ENCODE measurements at places on chromosomes 16 and 17.
A peak's percentile ranks its signal among the peaks of the same experiment; 100 is the strongest.

DNA sequence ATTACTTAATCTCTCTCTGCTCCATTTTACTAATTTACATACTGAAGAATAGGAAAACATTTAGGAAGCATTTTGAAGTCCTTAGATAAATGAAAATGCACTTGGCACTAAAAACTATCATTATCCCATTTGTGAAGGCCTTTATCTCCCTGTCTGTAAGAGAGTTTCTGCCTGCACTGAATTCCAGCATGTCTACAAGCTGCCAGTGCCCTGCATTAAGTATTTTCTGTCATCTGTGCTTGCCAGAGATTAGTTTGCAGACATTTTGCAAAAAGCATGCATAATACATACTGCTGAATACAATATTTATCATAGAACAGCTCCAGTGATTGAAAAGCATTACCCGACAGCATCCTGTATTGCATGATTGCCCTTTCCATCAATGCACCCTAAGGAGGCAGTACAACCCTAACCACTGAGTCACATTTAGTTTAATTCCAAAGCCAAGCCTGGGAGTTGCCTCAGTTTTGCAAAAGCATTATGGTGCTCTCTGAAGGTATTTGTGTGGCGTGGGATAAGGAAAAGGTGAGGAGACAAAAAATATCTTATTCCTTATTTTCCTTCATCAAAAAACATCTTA lies 280.2 kb upstream of the TOM1L1 start:
- DNase-seq: no peak

GRCh38 chr17:16464303-16465051 lies 27.5 kb downstream of the LRRC75A start:
- DNase-seq: no peak

DNA sequence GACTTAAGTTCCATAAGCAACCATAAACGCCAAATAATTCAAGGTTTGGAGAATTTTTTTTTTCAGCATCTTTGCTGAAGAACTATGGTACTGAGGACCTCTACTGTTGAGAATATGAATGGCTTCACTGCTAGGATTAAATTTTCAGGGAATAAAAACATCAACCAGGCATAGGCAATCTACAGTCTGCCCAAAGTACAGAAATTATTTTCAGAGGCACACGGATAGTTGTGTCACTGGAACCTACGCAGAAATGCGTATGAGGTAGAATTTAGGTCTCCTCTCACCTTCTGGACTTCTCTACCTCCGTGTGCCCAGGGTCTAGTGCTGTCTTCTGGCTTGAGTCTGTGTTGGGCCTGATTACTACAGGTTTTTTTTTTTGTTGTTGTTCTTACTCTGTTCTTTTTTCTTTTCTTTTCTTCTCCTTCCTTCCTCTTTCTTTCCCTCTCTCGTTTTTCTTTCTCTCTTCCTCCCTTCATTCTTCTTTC lies 39.7 kb downstream of the NACA2 start:
- no peak for DNase-seq

DNA sequence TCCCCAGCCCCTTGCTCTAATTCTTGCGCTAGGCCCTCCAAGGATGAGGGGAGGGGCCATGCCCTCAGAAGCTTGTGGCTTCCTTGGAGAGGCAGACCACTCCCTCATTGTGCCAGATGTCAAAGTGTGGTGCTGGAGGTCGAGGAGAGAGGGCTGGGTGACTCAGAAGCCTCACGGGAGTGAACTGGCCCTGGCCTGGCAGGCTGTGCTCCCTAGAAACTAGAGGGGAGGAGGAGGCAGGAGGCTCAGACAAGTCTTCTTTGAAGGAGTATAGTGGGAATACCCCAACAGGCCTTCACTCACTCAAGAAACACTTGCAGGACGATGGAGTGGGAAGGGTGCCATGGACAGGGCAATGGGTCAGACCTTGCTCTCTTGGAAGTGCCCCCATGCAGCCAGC lies 18.5 kb downstream of the ANKRD40 start:
- no peak for DNase-seq

DNA sequence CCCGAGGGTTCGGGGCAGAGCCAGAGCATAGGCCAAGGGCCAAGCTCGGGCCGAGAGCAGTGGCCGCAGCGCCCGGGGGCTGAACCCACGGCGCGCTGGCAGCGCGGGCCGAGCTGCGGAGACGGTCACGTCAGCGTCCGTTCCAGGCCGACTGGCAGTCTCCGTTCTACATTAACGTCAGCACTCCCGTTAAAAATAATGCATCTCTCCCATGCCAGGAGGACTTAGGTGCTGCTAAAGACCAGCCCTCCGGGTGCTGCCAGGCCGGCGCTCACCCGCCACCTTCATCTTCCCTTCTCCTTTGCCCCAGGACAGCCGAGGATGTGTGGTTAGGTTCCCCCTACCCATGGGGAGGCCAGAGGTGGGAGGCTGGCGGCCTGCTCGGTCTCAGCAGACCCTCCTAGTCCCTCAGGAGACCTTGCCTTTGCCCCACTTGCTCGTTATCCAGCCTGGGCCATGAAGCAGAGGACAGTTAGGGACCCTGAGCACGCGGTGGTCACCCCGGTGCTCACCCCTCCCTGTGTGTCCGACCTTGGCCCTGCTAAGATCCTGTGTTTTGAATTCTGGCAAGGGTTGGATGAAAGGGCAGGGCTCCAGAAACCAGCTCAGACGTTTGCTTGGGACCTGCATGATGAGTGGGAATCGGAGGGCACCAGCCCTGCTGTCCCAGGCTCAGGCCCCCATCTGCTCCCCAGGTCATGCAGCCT lies 572 bp downstream of the MPG start:
- no peak for DNase-seq

DNA sequence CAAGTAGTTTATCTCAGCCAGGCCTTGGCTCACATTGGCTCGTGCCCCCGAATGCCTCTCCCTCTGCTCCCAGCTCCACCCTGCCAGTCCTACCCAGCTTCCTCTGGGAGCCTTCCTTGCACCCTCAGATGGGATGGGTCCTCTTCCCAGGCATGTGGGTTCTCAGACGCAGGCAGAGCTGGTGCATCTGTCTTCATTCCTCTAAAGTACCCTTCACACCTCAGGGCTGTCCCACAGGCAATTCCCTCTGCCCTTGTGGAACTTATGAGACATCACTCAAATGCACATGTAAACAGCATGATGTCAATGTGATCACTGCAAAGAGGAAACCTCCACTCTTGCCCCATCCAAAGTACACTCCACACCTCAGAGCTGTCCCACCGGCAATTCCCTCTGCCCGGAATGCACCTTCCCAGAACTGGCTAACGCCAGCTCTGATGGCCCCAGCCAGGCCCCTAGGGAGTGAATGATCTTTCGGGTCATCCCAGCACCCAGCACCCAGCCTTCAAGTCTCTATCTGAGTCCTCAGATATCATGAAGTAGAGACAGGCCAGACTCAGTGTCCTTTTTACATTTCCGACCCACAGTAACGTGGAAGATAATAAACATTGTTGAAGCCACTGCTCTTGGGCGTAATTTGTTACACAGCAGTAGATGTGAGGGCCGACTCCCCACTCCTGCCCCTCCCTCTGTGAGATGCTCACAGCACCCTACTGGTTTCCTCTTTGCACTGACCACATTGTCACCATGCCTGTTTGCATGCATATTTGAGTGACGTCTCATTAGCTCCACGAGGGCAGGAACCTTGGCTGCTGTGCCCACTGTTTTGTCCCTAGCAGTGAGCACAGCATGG lies 85.4 kb downstream of the N4BP1 start:
- DNase-seq: no peak

- no peak for DNase-seq
Observed at GRCh38 chr16:28902909-28903308, 22.1 kb downstream of the RABEP2 start.

GRCh38 chr16:74304164-74304834 lies 7.7 kb downstream of the PSMD7 start:
- no peak for DNase-seq

- no peak for DNase-seq
Observed at GRCh38 chr16:22912654-22913053, 98.7 kb downstream of the HS3ST2 start.

DNA sequence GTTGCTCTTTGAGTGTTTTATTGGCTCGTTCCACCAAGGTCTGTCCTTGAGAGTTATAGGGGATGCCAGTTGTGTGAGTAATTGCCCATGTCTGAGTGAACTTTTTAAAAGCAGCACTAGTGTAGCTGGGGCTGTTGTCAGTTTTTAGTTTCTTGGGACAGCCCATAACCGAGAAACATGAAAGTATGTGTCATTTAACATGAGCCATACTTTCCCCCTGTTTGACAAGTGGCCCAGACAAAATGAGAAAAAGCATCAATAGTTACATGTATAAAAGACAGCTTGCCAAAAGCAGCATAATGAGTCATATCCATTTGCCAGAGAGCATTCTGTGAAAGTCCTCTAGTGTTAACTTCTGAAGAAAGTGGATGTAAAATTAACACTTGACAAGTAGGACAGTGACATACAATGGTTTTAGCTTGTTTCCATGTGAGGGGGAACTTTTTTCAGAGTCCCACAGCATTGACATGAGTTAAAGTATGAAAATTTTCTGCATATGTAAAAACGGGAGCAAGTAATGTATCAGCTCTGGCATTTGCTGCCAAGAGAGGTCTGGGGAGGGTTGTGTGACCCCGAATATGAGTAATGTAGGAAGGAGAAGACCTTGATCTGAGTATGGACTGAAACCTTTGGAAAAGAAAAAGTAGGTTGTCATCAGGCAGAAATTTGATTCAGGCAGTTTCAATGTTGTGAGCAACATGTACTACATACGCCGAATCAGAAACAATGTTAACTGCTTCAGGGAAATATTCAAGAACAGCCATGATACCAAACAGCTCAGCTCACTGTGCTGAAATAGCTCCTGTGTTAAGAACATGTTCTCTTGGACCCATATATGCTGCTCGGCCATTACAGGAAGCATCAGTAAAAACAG lies 56.8 kb upstream of the ARL4D start:
- DNase-seq: no peak

DNA sequence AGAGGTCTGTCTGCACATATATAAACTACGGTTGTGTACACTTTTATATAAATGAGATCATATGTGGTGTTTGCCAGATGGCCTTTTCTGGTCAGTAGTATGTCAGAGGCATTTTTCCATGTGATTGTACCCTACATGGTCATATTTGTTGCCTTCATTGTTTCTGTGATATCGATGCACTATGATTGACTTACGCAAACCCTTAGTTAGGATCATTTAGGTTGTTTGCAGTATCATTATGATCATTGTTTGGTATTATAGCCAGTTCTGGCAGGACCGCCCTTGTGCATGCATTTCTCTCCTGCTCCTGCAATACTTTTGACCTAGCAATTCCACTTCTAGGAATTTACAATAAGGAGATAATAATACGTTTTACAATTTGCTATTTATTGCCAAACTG lies 169.1 kb downstream of the MSI2 start:
- no peak for DNase-seq

GRCh38 chr17:65183736-65184135 lies 46.6 kb downstream of the RGS9 start:
- no peak for DNase-seq

GRCh38 chr16:1706386-1707192 lies 594 bp downstream of the MAPK8IP3 start:
- peak; percentile 17 for DNase-seq

- DNase-seq: no peak
Observed at GRCh38 chr17:21127509-21128077, 829 bp downstream of the DHRS7B start.

- no peak for DNase-seq
Observed at GRCh38 chr17:78524870-78525510, 52.2 kb downstream of the DNAH17 start.

DNA sequence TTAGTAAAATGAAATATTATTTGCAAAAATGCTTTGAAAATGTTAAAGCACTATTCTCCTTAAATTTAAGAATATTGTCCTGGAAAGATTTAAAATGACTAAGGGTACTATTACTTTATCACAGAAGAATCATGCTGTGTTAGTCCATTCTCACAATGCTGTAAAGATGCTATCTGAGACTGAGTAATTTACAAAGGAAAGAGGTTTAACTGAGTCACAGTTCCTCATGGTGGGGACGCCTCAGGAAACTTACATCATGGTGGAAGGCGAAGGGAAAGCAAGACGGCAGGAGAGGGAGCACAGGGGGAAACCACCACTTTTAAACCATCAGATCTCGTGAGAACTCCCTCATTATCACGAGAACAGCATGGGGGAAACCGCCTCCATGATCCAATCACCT lies 245.6 kb downstream of the IRX3 start:
- DNase-seq: no peak

DNA sequence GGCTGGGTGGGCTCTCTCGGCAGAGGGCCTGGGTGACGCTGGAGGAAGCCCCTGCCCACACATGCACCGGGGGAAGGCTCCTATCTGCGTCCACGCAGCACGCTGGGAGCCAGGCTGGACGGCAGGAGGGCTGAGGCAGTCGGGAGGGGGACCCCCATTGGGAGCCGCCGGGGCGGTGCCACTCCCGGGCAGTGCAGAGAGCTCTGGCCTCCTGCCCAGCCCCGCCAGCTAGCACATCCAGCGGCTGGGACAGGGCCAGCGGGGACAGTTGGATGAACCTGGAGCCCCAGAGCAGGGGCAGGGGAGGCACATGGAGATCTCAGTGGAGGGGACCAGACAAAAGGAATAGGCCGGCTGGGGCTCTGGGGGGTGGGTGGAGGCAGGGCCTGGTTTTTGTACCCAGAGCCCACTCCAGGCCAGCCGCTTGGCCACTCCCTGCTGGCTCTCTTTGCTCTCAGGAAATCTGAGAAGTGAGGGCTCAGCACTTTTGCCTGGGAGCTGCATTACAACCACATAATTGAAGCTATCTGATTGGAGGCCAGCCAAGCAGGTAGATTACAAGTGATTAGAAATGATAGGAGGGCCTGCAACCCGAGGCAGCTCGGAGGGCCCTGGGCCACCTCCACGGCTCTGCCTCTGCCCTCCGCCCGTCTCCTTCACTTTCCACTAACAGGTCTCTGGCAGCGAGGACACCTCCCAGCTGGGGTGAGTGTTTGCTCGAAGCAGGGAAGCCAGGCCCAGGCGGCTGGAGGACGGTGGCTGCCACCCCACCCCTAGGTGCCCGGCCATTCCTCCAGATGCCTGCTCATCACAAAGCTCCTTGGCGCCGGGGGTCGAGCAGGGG lies 40.1 kb downstream of the ENGASE start:
- DNase-seq: no peak

DNA sequence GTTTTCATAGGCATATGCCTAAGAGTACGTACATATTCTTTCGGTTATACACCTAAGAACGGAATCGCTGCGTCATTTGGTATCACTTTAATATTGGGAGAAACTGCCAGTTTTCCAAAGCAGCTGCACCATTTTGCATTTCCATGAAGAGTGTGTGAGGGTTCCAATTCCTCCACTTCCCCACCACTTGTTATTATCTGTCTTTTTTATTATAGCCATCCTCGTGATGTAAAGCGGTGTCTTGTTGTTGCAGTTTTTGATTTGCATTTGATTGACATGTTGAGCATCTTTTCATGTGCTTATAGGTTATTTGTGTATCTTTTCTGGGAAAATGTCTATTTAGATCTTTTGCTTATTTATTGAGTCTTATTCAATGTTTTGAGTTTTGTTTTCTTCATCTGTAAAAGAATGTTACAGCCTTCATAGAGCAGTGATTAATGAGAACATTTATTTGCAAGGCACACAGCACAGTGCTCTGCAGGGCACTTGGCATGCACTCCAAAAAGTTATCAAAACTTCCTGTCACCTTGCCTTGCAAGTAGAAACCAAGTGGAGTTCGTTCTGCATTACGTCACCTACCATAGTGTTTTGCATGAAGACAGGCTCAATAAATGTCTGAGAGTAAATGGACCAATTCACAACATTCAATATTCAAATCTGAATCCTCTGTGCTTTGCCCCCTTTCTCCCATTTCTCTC lies 26.6 kb upstream of the ST6GALNAC1 start:
- DNase-seq: no peak

GRCh38 chr16:66751053-66751302 lies 431 bp downstream of the DYNC1LI2 start:
- DNase-seq: no peak
